ENCODE measurements at places on chromosomes 11 and 22. TPM values are rescaled to one million over a fixed set of nuclear protein-coding genes. Genes with fewer than 3 reads are reported as not detected.

Gene ESAM
- 14.9 TPM for total RNA-seq

Gene C11orf16
- total RNA-seq = not detected

Gene NKAPD1
- total RNA-seq = 15.2 TPM

Gene MYOD1
- total RNA-seq = not detected

Gene FAM111A
- 6.5 TPM for total RNA-seq

Gene FANCF
- total RNA-seq = 7.7 TPM

Gene FAM111B
- total RNA-seq = 7.7 TPM

Gene NXPE1
- total RNA-seq = not detected

Gene SLN
- total RNA-seq = 1.6 TPM

Gene GLYATL1
- total RNA-seq = not detected

Gene C11orf91
- 0.58 TPM for total RNA-seq

Gene AMPD3
- total RNA-seq = 7.1 TPM

Gene PDE3B
- 1.8 TPM for total RNA-seq

Gene CD3D
- not detected for total RNA-seq

Measured in A549 treated with GW870086 at 1 μM for 4 hours (cell line).